AG10803 (cell line): ENCODE measurements at places on chromosomes 3 and 15.
A peak's percentile ranks its signal among the peaks of the same experiment; 100 is the strongest.

- DNase-seq = peak; percentile 66
Measured at GRCh38 chr3:120177707-120178306, 83.6 kb upstream of the GSK3B start.

DNA sequence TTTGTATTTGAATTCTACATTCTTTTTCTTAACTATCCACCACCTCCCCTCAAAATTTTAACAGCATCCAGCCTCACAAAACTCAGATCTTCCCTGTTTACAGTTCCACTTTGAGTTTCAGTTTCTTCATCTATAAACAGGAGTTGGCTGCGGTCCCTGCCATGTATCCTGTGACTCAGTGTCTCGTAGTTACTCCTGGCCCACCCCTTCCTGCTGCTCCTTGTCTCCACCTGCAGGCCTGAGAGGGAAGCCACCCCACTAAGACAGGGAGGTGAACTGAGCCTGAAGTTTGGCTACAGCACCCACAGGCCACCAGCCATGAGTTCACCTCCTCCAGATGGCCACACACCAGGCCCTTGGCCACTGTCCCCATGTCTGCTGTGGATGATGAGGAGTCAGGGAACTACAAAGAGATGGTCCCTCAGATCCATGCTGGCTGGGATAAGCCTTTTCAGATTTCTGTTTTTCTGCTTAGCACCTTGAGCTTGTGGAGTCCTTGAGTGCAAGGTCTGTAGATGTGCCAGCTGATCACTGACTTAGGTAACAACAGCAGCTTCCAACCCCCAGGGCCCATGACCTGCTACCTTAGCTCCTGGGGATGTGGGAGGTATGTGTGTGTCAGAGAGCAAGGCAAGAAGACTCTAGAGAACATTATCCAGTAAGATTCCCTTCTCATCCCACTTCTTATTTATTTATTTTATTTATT is 37.5 kb downstream of the CD86 start:
- DNase-seq = peak; percentile 28

- no peak for DNase-seq
Measured at GRCh38 chr3:38600551-38600950, 48.9 kb downstream of the SCN5A start.

DNA sequence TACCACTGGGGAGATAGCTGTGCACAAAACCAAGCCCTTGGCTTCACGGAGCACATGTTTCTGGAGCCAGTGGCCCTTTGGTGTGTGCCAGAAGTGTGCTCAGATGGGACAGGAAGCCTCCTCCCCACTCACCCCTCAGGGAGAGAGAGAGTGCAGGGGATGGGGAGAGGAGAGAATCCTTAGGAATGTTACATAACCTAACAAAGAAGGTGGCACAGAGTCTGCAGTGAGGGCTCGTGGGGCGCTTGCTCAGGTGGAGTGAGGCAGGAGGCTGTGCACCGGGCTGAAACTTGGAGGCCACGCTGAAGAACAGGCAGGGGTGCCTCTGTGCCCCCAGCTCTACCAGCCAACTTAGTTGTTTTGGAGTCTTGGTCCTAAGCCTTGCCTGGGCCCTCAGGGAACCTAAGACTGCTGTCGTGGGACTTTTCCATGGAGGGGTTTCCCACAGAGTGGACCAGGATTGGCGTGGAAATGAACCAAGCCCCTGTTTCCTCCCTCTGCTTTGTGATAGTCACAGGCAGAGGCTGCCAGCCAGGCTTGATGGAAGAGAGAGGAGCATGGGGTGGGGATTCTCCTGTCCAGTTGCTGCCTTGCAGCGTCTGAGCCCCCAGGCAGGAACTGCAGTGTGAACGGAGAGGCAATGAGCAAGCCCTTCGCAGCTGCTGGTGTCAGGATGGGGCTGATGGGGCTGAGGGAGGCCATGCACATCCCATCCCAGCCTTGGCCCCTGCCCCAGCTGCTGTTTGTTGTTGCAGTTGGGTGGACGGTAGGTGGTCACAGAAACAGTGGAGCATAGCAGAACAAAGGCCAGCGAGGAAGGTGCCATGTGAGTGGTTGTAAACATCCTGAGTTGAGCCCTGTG is 32.7 kb downstream of the PDIA5 start:
- no peak for DNase-seq

GRCh38 chr3:148554367-148554766 is 143.3 kb upstream of the AGTR1 start:
- DNase-seq = no peak

GRCh38 chr3:156483426-156483825 is 71.5 kb downstream of the SSR3 start:
- peak; percentile 72 for DNase-seq

DNA sequence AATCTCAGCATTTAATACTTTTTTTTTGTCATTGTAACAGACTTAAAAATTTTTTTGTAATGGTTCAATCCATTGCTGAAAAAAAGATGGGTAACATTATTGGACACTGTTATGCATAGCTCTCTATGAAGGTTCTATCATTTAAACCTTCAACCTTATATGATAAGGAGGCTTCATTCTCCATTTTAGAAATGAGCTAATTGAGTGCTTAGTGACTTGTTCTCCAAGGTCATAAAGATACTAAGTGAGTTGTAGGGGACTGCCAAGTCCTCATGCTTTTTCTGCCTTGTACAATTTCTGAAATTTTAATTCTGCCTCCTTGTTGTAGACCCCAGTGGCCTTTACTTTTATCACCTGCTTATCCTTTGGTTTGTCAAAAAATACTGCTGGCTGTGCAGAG is 56.7 kb downstream of the MGA start:
- DNase-seq = no peak

DNA sequence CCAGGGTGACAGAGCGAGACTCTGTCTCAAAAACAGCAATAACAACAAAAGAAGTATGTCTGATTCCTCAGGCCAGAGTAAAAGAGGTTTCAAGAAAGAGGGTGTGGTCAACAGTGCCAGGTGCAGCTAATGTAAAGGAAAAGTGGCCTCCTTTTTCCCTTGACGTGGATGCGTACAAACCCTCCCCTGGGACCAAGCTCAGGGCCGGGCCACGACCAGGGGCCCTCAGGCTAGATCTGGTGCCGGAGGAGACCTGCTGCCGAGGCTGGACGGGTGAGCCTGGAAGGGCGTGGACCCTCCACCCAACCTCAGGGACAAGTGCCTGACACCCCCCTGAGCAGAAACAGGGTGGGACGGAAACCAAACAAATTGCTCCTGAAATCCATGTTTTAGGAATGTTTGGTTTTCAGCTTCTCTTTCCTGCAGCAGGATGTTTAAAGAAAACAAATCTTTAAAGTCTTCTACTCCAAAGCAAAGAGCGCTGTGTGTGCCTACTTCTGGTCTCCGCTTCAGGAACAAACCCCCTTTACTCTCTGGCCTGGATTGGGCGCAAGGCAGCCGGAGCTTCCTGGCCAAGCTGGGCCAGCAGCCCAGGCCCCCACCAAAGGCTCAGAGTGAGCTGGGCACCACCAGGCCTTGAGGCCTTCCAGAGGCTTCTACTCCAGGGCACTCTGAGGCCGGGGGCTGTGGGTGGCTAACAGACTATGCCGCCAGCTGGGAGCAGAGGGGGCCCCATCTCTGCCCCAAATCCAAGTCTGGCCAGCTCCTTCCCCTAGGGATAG is 21.4 kb downstream of the ZDHHC19 start:
- no peak for DNase-seq

GRCh38 chr3:133447750-133448477 is 48.1 kb downstream of the BFSP2 start:
- DNase-seq = no peak

- no peak for DNase-seq
Measured at GRCh38 chr15:34714476-34715121, 40.2 kb downstream of the GJD2 start.

- no peak for DNase-seq
Measured at GRCh38 chr3:172063456-172064432, 24.4 kb downstream of the FNDC3B start.

GRCh38 chr3:126528800-126529541 is 5.0 kb downstream of the CHST13 start:
- DNase-seq = peak; percentile 74

GRCh38 chr3:14131134-14131533 is 6.3 kb downstream of the TMEM43 start:
- no peak for DNase-seq

DNA sequence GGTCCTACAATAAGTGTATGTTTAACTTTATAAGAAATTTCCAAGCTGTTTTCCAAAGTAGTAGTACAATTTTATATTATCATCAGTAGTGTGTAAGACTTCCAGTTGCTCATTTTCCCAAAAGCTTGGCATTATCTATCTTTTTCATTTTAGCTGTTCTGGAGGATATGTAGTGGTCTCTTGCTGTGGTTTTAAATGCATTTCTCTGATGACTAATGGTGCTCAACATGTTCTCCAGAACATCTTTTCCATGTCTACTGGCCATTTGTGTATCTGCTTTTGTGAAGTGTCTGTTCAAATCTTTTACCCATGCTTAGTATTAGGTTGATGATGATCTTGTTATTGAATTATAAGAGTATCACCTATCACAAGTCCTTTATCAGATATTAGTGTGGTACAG is 13.3 kb downstream of the BCL2A1 start:
- DNase-seq = peak; percentile 31

GRCh38 chr3:160665784-160666526 is 11.0 kb upstream of the ARL14 start:
- peak; percentile 75 for DNase-seq

GRCh38 chr3:185479373-185479945 is 19.4 kb downstream of the TMEM41A start:
- no peak for DNase-seq

DNA sequence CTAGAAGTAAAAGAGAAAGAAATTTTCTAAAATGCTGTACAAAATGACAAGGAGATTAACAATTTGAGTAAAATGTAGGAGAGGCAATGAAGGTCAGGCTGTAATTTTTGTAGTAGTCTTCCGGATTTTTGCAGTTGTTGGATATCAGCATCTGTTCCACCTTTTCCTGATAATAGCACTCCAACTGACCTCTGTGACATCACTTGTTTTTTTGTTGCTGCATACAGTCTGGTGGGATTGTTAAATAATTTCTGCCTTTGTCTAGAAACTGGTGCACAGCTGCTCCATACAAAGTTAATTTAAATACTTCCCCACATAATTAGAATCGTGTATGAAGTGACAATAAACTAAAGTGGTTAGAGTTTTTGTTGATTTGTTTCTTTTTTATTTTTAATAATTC is 731.4 kb downstream of the PLOD2 start:
- no peak for DNase-seq

DNA sequence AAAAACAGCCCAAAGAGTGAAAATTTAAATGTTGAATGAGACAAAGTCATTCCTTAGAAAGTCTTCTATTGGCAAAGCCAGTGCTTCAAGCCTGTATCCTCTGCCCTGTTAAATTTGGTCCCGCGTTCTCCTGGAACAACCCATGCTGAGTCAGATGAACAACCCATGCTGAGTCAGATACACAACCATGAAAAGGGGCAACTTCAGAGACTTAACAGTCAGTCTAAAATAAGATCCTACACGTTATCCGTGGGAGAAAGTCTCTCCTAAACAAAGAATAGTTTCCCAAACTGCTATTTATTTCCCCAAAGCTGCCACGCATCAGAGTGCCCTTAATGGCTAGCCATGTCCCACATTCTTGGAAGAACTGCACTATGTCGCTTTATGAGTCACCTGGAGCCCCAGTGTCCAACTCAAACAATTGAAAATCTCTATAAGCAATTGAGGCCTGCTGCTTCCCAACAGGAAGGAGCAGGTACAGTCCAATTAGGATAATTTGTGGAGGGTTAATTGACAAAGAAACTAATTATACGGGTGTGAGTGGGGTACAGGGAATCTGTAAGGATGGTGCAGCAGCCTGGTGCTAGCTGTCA is 66.1 kb downstream of the WHAMM start:
- DNase-seq = peak; percentile 61

- DNase-seq = peak; percentile 76
Measured at GRCh38 chr3:192917028-192917403, 640 bp downstream of the MB21D2 start.

DNA sequence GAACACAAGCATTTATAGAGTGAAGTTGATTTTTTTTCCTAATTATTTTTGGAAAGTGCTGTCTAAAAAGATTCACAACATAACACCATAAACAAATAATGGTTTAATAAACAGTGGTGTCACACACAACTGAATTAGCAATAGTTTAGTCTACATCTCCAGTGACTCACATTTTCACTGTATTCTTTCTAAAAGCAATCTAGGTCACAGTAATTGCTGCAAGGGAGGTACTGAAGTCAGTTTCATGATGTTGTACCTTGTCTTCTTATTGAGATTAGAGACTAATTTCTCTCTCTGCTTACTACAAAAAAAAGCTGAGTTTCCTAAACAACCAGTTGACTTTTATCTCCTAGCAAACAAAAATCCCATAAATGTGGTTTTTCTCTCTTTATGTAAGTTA is 29.6 kb downstream of the PLSCR4 start:
- peak; percentile 13 for DNase-seq

GRCh38 chr15:82846621-82847020 is 37.2 kb downstream of the WHAMM start:
- no peak for DNase-seq

DNA sequence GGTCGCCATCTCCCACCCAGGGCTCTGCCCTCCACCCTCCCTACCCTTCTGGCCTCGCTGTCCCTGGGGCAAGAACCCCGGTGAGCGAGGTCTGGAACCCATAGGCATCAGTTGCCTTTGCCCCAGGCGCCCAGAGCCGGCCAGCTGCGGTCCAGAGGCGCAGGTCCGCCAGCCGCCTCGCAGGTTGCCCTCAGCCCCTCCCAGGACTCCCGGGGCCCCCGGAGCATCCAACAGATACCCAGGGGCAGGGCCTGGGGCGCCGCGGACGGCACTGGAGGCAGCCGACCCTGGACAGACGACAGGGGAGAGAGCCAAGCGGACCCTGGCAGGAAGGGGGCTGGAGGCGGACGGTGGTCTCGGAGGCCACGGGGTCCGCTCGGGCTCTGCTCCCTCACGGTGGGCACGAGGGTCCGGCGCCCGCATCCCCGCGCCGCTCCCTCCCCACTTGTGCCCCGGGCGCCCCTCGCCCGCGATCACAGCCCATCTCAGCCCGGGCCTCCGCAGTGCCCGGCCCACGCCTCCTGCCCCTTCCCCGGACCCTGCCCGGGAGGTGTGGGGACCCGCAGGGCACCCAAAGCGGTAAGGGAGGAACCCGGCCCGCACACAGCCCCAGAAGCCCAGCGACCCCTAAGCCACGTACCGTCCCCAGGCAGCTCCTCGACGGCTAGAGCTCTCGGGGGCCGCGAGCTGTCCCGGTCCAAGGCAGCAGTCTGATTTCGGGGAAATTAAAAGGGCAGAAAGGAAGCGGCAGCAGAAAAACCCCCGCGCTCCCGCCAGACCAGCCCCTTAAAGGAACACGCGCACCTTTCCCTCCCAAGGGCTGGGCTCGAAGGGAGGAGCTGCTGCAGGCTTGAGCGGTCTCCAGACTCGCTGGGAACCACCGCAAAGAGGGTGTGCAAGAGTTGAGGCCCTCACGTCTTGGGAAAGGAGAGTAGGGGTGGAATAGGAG is at the start of gene HAPLN3:
Gene HAPLN3, minus strand, starts transcription at position 726 of the 949 bp plus-strand sequence. CDS start 8,246 bp downstream, outside the sequence.
- DNase-seq = no peak
